ENCODE measurements at places on chromosomes 16 and 17.

GRCh38 chr17:31053071-31053470, 41.7 kb upstream of the NF1 start:
- DNase-seq = no peak

DNA sequence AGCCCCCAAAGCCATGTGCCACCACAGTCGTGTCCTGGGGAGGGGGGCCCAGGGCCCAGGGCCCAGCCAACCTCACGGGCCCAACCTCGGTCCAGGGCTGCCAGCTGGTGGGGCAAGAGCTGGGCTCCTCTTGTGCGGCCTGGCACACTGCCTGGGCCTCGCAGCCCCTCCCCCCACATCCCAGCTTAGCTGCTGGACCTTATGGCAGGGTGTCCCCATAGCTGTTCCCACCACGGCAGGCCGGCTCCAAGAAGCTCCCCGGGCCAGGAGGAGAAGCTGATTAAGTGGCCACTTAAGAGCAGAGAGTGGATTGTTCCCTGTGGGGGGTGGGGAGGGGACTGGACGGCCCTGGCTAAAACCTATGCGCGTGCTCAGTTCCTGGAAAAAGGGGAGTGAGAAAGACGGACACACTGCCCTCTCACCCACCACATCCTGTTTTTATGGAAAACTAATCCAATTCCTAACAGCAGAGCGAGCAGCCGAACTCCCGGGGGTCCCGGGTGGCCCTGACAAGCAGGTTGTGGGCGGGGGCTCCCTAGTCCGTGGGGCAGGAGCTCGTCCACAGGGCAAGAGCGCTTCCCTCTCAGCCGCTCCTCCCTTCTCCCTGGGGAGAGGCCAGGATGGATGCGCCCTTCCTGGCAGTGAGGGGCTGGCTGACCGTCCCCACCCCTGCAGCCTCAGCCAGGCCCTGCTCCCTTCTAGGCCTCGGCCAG, 16.8 kb downstream of the PIEZO1 start:
- no peak for DNase-seq

- DNase-seq = no peak
These were observed 3.2 kb downstream of the NFATC3 start for GRCh38 chr16:68088130-68088972.

DNA sequence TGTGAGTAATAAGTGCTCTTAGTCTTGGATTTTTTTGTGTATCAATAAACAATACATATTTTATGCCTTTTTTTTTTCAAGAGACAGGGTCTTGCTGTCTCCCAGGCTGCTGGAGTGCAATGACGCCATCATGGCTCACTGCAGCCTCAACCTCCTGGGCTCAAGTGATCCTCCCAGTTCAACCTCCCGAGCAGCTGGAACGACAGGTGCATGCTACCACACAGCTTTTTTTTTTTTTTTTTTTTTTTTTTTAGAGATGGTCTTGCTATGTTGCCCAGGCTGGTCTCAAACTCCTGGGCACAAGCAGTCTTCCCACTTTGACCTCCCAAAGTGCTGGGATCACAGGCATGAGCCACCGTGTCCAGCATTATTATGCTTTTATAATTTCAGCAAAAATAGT, 13.0 kb downstream of the ACSF2 start:
- DNase-seq = no peak

GRCh38 chr16:81639348-81639747, 139.7 kb upstream of the PLCG2 start:
- no peak for DNase-seq

DNA sequence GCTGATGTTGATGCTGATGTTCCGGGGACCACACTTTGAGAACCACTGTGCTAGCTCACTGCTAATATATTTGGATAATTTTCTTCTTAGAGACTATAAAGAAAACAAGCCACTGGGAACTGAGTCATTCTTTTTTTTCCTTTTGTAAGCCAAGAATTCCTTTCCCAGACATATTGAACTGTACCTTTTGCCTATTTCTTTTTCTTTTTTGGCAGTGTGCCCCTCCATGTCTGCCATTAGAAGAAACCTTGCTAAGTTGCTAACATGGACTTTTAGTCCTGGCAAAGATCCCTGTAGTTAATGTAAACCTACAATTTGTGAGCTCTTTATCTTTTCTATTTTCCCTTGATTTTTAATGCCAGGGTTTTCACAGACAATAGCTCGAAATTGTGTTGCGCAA, 17.3 kb upstream of the ERCC4 start:
- DNase-seq = no peak

DNA sequence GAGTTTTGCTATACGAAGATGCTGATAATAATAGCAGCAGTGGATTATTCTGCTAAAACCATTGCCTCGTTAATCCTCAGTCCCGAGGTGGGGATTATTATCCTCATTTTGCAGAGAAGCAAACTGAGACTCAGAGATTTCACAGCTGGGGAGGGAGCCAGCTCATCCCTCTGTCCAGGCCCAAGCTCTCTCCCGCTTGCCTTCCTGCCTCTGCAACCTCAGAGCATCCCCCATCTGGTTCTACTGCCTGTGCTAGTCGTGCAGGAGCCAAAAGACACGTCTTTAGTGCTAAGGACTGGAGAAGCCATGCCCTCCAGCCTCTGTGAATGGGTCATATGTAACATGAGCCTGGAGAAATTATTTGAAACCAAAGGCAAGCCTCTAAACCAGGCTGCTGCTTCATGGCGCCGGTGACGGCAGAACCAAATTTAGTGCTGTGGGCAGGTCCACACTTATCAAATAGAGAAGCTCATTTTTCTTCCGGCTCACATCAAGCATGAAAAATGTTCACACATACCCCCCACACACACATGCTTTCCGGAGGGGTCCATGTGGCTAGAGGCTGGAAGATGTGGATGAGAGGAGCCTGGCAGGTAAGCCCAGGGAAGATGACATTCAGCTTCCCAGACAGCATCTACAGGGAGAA, 13.5 kb downstream of the MAPT start:
- no peak for DNase-seq

GRCh38 chr16:64352246-64352645, 769.6 kb downstream of the CDH11 start:
- DNase-seq = no peak

- no peak for DNase-seq
These were observed 219.9 kb downstream of the ENGASE start for GRCh38 chr17:79294459-79295071.

- DNase-seq = no peak
These were observed 5.9 kb downstream of the CORO7 start for GRCh38 chr16:4410335-4411075.

DNA sequence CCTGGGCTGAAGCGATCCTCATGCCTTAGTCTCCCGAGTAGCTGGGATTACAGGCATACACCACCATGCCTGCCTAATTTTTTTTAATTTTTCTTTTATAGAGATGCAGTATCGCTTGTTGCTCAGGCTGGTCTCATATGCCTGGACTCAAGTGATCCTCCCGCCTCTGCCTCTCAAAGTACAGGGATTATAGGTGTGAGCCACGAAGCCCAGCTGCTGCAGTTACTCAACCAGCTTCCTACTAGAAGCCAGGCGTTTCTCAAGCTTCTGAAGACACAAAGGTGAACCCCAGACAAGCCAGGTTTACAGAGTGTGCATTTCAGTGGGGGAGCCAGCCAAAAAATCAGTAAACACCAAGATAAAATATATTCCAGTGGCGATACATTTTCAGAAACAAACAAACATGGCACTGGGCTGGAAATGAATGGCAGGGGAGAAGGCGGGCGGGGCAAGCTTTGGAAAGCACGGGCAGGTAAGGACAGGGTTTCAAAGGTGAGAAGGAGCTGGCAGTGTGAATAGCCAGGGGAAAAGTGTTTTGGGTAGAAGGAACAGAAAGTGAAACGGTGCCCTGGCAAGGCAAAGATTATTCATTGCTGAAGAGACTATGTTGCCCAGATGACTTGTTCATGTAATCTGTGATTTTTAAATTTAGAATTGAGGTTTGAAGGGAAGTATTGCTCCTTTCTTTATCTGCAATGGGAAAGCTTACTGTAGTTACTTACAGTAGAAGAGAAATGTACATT, 471.1 kb downstream of the WWOX start:
- no peak for DNase-seq

- DNase-seq = no peak
These were observed 42.6 kb downstream of the NLRP1 start for GRCh38 chr17:5541610-5542202.

GRCh38 chr17:74742153-74742515, 5.1 kb downstream of the RAB37 start:
- DNase-seq = no peak

DNA sequence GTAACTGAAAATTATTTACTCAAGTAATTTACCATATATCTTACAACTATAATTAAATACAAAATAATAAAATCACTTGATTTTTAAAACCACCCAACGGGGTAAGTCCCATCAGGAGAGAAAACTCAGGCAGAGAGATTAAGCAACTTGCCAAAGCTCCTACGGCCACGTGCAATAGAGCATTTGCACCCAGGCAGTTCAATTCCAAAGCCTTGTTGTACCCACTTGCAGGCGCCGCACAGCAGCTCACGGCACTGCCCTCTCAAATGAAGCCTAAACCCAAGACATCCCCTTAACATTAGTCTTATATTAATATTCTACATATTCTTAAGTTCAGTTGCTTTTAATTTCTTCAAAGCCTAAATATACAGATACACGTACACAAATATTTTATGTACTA, 75.7 kb downstream of the SPAG9 start:
- DNase-seq = no peak

DNA sequence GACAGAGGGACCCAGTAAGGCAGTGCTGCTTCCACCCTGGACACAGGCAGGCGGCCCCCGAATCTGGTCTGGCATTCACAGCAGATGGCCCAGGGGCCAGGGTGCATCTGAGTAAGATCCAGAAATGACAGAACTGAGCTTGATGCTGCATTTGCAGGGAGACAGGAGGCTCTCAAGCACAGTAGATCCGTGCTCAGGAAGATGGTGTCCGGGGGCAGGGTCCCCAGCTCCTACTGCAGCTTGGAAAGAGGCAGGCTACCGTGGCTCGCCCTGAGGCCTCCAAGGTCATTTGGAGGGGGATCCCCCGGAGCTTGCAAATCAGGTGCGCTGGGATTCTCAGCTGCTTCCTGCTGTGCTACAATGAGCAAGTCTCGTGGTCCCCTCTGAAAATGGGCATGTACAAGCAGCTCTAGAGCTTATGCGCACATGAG, 2.2 kb downstream of the C16orf95 start:
- no peak for DNase-seq

DNA sequence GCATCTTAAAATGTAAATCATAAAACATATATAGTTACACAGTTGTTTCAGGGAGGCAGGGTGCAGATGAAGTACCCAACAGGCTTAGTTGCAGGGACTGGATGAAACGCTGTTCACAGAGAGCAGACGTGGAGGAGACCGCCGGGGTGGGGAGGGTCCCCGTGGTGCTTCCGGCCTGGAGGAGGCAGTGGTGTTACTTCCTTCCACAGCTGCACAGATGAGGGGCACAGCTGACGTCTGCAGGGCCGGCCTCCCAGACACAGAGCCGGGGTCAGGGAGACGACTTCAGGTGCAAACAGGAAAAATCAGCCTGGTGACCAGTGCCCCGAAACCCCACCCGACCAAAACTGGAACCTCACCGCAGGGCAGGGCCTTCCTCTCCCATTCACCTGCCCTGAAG, 17.1 kb downstream of the SPIRE2 start:
- no peak for DNase-seq

DNA sequence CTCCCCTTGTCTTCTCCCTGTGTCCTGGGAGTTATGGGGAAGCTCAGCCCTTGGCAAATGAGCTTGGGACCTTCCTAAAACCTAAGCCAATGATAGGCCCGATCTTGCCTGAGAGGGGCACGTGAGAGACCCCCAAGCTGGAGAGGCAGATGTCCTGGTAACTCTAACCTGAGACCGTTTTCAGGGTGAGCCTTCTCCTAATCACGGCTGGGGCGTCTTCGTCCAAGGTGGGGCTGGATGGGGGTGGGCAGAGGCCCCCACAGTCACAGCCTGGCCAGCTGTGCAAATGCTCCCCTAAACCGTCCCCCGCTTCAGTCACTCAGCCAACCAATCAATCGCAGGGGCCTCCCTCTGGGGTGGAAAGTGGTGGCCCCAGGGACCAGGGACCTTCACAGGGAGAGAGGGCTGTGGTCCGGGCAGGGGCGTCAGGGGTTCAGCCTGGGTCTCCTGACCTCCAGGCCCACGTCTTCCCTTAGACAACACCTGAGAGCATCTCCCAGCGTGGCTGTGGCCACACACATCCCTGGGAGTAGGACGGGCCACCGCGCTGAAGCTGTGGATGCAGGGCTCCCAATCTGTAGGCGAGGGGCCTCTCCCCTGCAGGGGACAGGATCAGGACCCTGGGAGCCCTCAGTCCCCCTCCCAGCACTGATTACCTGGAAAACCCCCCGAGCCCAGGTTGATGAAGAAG, 30.6 kb downstream of the ACTG1 start:
- DNase-seq = no peak

DNA sequence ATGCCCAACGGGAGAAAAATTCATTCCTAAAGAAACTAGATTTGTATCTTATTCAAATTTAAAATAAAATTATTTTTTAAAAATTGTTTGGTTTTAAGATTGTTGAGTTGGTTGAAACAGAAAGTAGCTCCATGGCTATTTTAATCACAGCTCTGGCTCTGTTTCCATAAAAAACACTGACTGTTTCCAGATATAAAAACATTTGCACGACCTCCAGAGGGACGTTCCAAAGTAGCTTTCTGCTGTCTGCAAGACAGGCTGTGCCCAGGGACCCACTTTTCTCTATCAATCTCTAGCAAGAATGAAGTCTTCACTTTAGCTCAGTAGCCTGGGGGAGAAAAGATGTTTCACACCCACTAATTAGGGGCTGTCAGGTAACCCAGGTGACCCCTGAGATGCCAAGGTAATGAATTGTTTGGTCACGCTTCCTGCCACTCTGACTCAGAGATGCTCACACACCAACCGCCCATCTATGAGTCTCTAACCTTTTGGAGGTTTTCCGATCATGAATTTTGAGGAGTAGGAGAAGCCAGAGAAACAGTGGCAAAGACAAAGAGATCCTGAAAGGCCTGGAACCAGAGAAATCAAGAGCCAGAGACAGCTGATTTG, 220.1 kb upstream of the SOX9 start:
- no peak for DNase-seq

DNA sequence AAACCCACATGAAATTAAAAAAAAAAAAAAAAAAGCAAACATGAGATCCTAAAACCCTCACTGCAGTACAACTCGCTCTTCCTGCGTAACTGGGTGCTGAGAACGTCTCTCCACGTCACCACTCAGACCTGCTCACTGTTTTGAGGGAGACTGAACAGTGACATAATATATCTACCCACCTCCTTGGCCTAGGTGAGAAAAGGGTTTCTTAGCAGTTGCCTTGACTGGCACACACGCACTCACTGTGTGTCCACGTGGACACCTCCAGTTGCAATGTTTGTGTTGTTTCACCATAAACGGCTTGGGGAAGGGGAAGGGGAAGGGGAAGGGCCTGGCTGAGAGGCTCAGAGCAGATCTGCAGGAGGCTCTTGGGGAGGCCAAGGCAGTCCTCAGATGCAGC, 32.0 kb downstream of the FANCA start:
- no peak for DNase-seq

GRCh38 chr17:67506966-67507365, 129.9 kb downstream of the PITPNC1 start:
- no peak for DNase-seq

- DNase-seq = no peak
These were observed 40.0 kb upstream of the CD300E start for GRCh38 chr17:74663561-74663960.

GRCh38 chr17:50221266-50221863, 19.9 kb upstream of the COL1A1 start:
- no peak for DNase-seq

GRCh38 chr16:75000481-75001081, 1.8 kb downstream of the ZNRF1 start:
- no peak for DNase-seq
